Osteoblast (primary cell): ENCODE measurements at places on chromosomes 2 and 18. TPM values are rescaled to one million over a fixed set of nuclear protein-coding genes. Genes with fewer than 3 reads are reported as not detected.

PER2 gene
- total RNA-seq, result 7.4 and 9.4 TPM in 2 replicates

PTH2R gene
- under 0.01 TPM in 2 replicates for total RNA-seq

LYPD1 gene
- total RNA-seq, result 2.5 and 5.9 TPM in 2 replicates

FSIP2 gene
- total RNA-seq, result under 0.01 TPM in 2 replicates

PRPF40A gene
- total RNA-seq, result 106 and 109 TPM in 2 replicates

GALM gene
- total RNA-seq, result 50.7 and 54.2 TPM in 2 replicates

INO80C gene
- total RNA-seq, result 9.0 and 14.4 TPM in 2 replicates

CNGA3 gene
- 0.29 and 0.36 TPM in 2 replicates for total RNA-seq

FAM237A gene
- not detected in 2 replicates for total RNA-seq

KIF5C gene
- 0.29 and 0.36 TPM in 2 replicates for total RNA-seq

HMSD gene
- under 0.01 and 1.4 TPM in 2 replicates for total RNA-seq

CCDC74B gene
- 5.4 and 10.9 TPM in 2 replicates for total RNA-seq

CHST9 gene
- total RNA-seq, result not detected in 2 replicates

CTAGE1 gene
- under 0.01 TPM in 1 of 2 replicates, not detected in the other for total RNA-seq

RAB1A gene
- total RNA-seq, result 72.7 and 78.1 TPM in 2 replicates
